ENCODE measurements at places on chromosomes 12 and 14.

- DNase-seq: no peak
These were observed 4.4 kb upstream of the ZNF839 start for GRCh38 chr14:102315121-102315520.

- no peak for DNase-seq
These were observed 17.1 kb upstream of the SAMD4A start for GRCh38 chr14:54549862-54550261.

DNA sequence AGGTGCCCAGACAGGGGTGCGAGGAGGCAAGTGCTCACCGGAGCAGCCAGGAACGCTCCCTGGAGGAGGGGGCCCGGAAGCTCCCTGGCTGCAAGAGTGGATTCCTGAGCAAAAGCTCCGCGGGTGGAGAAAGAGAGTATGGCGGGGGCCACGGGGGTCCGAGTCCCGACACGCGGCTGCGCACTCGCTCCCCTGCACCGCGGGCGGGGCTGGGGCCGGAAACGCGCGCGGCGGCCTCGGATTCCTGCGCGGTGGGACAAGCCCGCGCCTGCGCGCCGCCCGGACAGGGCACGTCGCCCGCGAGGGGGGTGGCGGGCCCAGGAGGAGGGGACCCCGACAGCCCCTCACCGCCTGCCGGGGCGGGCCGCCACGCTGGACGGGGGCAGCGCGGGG, 27.8 kb upstream of the GPR132 start:
- DNase-seq: peak; percentile 59

DNA sequence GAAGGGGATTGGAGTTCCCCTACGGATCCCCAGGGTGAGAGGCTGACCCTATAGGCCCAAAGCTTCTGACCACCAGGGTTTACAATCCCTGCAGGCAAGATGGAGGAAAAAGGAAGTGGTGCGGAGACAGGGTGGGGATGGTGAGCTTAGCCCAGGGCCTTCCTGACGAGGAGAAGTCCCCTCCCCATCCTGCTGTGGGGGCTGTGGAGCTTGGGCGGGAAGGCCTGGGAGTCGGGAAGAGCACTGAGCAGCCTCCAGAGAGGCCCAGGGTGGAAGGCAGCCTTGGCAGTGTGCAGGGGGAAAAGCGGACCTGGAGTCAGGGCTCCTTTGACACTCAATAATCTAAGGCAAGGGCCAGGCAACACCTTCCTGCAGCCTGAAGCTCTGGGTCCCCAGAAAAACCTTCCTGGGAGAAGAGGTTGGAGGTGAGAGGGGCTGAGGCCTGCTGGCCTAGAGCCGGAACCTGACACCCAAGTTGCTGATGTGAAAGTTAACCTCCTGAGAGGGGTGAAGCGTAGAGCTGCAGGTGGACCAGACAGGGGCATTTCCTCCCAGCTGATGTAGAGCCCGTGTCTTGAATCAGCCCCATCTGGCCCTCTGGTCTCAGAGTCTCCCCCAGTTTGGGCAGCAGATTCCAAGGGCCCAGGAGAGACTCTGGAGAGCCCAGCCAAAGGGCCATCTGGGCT, 6.0 kb downstream of the HDAC7 start:
- DNase-seq: no peak

GRCh38 chr12:46663318-46663717, 162.5 kb downstream of the SLC38A4 start:
- DNase-seq: no peak

DNA sequence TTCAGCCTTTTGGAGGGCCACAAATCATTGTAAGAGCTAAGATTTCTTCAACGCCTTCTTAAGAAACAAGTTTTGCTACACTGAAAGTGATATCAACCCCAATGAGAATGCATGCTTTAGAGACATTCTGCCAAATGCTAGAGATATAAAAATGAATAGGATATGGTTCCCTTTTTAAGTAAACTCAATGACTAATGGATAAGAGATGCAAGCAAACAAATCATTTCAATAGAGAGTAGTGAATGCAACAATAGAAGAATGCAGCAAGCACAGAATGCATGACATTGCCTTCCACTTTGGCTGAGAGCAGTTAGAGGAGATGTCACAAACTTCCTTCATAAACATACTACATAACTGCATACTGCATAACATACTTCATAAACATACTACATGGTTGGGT, 116.4 kb downstream of the PDZRN4 start:
- no peak for DNase-seq

DNA sequence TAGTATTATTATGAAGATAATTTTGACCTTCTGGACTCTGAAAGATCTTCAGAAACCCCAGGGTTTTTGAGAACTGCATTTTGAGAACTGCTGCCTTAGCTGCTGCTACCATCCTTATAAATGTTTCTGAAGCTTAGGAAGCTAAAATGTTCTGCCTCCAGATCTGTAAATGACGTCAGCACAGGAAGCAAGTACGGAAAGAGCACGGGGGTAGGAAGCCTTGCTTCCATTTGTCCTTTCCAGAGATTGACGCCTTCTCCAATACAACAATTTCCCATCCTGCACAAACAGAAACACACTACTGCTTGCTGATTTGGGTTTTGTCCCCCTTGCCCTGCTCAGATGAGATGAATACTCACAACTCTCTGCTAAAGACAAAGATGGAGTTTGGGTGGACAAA, 17.9 kb downstream of the RAD52 start:
- DNase-seq: no peak

DNA sequence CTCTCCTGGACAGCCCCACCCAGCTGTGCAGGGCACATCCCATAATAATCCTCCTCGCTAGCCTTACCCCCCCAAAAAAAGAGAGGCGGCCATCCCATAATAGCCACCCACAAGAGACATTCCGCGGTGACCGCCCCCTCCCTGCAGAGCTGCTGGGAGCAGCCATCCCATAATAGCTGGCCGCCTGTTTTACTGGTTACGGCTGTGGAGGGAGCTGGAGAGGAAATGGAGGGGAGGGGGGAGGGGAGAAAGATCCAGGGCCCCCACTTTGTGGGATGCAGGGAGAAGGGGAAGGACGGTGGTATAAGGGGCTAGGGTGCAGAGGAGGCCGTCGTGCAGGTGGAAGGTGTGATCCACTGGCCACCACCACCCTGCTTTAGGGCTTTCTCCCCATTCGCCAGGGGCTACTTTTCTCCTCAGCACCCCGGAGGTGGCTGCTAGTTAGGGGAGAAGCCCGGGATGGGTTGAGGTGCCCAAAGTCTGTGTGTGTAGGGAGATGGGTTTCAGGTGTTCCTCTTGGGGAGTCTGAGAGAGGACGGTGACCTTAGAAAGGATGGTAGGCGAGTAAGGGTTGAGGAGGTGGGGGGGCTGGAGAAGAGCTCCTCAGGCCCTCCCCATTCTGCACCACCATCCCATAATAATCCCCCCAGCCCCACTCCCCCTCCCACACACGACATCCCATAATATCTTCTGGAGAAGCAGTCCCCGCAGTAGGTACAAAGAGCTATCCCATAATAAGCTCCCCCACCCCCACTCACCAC, 6.0 kb upstream of the CHD4 start:
- no peak for DNase-seq

- no peak for DNase-seq
These were observed 105.1 kb upstream of the DCN start for GRCh38 chr12:91287753-91288152.

All from activated T-cell treated with anti-CD3 and anti-CD28 coated beads for 1 hour (primary cell).